Right renal pelvis (tissue), 4 donors: ENCODE measurements at places on chromosomes 5 and 9.

DNA sequence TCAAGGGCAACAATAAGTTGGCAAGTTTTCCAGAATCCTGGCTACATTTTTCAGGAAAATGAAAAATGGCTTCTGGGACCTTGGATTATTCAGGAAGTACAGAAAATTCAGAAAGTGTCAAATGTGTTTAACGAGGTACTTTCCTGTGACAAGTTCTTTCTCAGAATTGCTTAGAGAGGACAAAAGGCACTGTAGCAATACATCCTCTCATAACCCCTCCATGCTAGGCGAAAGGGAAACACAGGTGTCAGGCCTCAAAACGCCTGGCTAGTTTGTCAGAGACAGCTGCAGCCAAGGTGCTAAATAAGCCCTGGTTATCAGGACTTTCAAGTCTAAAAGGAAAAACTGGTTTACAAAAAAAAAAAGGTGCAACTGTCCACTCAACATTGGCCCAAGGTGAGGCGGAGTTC lies 115.2 kb downstream of the GNAQ start:
- no peak for DNase-seq

DNA sequence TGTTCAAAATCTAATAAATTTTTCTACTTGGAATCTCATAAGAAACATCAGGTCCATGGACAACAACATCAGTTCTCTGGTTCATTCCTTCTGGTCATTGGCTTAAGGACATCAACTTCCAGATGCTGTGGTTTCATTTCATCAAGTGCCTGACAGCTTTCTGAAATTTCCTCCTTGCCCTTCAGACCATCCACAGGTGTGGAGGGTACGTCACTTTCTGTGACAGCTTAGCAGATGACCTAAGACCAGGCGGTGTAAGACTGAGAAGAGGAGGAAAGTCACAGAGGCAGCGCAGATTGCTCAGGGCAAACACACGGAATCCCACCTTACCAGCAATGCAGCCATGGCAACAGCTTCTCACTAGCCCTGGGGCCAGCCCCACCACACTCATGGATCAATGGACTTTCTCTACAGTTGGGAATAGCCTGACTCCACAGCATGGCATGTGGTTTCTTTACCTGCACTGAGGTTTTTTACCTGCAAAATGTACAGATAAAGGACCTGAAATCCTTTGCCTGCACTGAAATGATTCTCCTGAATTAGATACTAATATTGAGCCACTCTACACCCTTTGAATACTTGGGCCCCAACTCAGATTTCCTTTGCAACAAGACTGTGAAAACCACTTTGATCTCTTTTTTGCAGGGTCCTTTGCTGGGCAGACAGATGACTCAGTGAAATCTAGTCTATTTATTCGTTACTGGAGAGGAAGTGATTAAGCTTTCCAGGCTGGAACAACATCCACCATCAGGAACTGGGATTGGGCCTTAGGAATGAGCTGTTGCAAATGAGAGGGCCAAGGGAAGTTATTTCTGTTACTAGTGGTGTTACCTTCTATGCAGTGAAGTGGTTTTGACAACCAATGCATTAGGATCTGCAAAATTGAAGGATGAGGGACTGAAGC lies 26.9 kb downstream of the TICAM2 start:
- no peak for DNase-seq

GRCh38 chr5:111548992-111549649 lies 36.8 kb upstream of the STARD4 start:
- no peak for DNase-seq

DNA sequence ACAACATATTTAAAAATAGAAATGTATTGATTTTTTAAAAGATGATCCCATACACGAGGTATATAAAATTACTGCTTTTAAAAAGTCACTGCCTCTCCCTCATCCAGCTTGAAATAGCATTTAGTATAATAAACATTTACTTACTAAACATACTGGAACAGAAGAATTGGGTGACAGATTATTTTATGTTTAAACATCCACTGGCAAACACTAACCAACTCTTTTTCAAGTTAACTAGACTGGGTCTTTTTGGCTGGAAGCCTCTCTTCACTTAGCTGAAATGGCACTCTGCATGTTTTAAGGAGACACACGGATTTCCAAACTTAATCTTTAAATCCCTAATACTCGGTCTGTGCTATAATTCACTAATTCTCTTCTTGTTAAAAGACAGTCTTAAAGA lies 19.0 kb downstream of the CTXN3 start:
- no peak for DNase-seq

GRCh38 chr9:27870404-27870803 lies 297.1 kb upstream of the C9orf72 start:
- DNase-seq: no peak

- no peak for DNase-seq
Observed at GRCh38 chr9:70036641-70037040, 7.0 kb upstream of the MAMDC2 start.

GRCh38 chr5:176870110-176870591 lies 29.0 kb downstream of the HK3 start:
- DNase-seq: no peak

DNA sequence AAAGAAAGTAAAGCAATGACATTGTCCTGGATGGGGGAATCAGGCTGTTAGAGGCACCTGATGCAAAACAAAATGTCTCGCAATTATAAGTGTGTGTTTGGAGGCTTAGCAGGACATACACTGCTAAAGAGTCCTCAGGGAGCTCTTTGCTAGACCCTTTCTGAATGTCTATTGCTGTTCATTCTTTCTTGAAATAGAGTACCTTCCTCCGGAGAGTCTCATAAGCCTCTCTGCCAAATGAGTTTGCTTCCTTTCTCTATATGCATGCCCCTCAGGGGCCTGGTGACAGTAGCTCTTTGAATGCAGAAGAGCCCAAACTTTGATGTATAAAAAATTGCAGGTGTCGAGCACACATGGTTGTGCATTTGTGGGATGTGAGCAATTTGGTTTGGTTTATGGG lies 26.4 kb upstream of the ADAMTSL1 start:
- no peak for DNase-seq

GRCh38 chr5:112356178-112356956 lies 62.7 kb downstream of the EPB41L4A start:
- no peak for DNase-seq

GRCh38 chr5:16493261-16493660 lies 27.7 kb upstream of the ZNF622 start:
- no peak for DNase-seq

GRCh38 chr9:107064378-107064777 lies 201.4 kb downstream of the ZNF462 start:
- DNase-seq: no peak

- DNase-seq: peak; percentile 8
Observed at GRCh38 chr5:164353155-164353554, 847.7 kb downstream of the MAT2B start.

DNA sequence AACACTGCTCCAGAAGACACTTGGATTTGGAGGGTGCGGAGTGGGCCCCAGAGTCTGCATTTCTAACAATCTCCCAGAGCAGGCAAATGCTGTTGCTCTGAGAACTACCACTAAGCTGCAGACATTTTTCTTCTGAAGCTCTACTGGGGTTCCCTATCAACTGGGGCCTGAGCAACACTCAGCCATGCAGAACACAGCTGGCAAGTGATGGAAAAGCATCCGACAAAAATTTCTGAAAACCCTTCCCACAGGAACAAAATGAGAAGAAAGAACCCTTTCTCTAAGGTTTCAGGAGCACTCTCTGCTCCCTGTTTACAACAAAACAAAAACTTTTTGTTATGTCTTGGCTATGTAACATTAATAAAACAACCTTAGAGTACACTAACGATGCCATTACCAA lies 516.9 kb downstream of the CTNND2 start:
- DNase-seq: no peak

GRCh38 chr5:153551537-153552079 lies 61.1 kb downstream of the GRIA1 start:
- DNase-seq: no peak

DNA sequence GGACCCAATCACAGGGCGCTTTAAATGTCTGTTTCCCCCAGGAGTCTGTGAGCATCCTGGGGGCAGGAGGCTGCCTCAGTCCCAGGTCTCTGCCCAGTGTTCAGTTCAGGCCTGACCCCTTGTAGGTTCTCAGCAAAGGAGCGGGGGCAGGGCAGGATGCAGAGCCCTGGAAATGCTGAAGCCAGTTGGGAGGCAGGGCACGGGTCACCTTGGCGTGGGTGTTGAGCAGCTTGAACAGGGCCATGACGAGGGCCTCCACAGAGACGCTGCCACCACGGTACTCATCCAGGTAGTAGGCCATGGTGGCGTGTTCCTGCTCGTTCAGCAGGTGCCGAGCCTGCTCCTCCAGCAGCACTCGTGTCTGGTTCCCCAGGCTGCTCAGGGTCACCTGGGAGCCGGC lies 36.3 kb upstream of the AKNA start:
- DNase-seq: no peak

DNA sequence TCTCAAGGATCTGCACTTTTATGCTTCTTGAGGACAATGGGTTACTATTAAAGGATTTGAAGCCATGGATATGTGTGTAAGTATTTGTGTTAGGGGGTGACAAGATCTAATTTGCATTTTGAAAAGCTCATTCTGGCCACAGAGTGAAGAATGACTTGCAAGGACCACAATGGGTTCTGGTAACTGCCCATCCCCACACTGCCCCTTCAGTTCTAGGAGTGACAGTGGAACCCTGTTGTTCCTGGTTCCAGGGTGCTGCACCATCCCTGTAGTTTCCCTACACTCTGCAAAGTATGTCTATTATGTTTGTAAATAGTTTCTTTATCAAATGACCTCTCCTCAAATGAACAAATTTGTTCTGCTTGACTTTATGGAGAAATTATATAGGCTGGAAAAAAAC lies 9.7 kb upstream of the SPRY4 start:
- DNase-seq: no peak

GRCh38 chr5:39857041-39857440 lies 432.3 kb upstream of the DAB2 start:
- DNase-seq: no peak

- no peak for DNase-seq
Observed at GRCh38 chr5:59485107-59485506, 408.4 kb downstream of the PDE4D start.

DNA sequence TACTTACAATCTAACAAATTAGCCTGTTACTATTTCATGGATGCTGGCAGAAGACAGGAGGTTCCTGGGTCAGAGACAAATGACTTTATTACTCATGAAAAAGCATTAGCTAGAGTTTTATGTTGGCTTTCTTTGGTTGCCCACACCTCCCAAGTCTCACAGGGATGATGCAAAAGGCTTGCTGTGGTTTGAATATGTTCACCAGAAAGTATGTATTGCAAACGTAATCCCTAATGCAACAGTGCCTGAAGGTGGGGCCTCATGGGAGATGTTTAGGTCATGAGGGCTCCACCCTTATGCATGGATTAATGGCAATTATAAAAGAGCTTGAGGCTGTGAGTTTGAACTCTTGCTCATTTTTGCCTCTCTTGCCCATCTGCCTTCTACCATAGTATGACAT lies 28.5 kb downstream of the DPYSL3 start:
- DNase-seq: no peak

GRCh38 chr5:97042996-97043395 lies 99.4 kb downstream of the LIX1 start:
- DNase-seq: no peak

GRCh38 chr5:173458828-173459609 lies 130.8 kb upstream of the STC2 start:
- no peak for DNase-seq

- DNase-seq: no peak
Observed at GRCh38 chr5:117682416-117682815, 1107.8 kb upstream of the SEMA6A start.
